ENCODE measurements at places on chromosomes 6 and 20.
A peak's percentile ranks its signal among the peaks of the same experiment; 100 is the strongest.

DNA sequence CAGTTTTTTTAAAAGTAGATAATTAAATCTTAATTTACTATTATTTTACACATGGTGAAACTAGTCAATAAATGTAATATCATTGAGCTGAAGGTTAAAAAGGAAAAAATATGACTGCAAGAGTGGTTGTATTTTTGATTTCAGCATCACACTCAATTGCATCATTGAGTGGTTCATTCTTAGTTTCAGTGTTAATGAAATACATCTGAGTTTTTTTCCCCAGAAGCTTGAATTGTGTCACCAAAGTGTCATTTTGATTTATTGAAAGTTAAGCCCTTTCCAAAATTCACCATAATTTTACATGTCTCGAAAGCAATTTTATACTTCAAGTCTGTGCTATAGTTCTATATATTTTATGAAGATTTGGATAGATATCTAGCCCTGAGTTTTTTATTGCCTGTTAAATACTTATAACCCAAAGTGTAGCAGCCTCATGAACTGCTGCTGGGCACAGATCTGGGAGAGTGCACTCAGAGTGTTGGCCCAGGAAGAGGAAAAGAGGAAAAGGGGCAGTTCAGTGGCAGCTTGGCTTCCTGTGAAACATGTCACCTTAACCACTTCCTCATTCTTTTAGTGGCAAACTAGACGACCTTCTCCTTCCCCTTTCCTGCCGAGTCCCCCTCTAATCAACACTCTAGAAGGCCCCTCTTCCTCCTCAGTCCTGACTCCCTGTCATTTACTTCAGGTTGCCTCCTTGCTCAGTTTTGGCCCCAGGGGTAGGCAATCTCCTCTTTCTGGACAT lies 140.7 kb downstream of the ESR1 start:
- DNase-seq: no peak

DNA sequence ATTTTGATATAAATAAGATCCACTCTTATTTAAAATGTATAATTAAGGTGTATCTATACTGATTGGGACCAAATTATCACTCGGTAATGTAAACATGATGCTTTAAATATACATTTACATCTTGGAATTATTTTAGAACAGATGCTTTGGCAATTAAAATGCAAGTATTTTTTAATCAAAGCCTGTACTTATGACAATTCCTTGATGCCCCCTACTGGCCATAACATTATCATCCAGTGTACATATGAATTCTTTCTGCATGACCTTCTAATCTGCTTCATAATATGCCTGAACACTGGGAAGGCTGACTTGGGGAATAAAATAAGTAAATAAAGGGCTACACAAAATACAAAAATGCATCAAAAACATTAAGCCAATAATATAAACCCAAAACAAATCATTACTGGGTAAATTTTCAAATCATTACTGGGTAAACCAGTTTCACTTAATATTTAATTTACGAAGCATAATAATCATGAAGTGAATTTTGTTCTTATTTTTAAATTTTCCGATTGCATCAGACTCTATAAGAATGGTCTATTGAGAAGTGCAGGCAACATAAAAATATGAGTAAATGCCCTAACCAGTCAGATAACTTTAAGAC lies 65.1 kb downstream of the CGA start:
- no peak for DNase-seq

DNA sequence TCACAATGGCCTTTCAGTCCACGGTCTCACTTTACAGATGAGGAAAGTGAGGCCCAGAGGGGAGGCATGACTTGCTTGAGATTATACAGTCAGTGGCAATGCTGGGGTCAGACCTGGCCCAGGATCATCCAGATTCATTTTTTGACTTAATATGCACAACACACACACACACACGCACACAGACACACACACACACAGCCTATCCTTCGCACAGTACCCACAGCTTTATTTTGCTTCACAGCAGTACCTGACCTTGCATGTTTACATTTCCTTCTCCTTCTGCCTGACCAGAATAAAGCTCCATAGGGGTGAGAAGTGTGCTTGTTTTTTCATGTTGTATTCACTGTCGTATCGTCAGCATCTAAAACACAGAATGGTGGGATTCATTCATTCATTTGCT lies 79.8 kb downstream of the VEGFA start:
- DNase-seq: no peak

DNA sequence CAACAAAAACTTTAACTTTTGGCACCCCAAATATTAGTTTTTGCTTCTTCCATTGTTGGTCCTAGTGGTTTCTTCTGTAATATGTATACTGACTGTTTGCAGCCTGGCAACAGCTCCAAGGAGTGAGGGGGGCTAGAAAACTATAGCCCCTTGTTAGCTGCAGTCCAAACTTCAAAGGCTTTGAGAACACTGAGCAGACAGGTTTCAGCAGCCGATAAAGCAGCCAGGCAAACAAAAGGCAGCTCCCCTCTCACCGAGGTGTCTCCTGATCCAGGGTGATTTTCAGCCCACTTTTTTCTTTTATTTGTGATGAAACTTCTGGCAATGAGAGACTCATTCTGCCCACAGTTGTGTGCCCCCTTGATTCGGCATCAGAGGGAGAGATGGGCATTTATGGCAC lies 80.7 kb downstream of the OLIG3 start:
- no peak for DNase-seq

- DNase-seq: no peak
Measured at GRCh38 chr6:154950979-154951344, 44.2 kb upstream of the TIAM2 start.

DNA sequence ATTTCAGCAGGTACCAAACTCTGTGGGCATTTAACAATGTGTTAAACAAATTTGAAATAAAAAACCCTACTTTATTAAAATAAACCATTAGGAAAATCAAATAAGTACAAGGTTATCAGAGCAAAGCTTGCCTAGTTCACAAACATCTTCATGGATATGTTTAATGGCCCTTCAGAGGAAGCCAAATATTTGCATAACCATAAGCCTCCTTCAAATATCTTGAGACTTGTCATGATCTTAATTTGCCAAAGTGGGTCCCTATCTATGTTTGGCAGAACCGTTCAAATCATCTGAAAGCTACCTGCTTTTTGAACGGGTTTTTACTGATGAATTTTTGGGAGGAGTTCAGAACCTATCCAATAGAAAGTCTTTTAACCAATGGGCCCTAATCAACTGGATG lies 176.3 kb downstream of the BACH2 start:
- peak; percentile 40 for DNase-seq

DNA sequence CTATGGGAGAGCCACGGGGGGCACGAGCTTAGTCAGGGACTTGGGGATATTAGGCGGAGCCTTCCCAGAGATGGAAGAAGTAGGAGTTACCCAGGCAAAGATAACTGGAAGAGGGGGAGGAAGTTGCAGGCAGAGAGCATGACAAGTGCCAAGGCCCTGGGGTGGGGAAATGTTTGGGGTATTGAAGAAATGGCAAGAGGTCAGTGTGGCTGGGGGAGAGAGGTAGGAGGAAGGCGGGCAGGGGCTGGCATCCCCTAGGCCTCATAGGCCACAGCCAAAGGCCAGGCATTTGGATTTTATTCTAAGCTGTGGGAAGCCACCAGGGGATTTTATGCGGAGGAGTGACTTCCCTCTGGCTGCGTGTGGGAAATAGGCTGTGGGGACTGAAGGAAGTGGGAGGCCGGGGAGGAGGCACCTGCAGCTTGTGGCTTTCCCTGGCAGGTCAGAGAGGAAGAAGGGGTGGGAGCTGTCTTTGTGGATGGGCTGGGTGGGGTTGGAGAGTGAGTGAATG lies 22.7 kb downstream of the SNAI1 start:
- no peak for DNase-seq

DNA sequence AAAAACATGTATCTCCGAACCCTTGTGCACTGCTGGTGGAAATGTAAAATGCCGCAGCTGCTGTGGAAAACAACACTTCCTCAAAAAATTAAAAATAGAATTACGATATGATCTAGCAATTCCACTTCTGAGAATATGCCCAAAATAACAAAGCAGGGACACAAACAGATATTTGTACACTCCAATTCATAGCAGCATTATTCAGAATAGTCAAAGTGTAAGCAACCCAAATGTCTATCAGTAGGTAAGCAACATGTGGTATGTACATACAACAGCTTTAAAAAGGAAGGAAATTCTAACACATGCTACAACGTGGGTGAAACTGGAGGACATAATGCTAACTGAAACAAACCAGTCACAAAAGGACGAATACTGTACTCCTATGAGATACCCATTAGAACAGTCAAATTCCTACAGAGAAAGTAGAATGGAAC lies 5.7 kb upstream of the RAB5IF start:
- no peak for DNase-seq

- no peak for DNase-seq
Measured at GRCh38 chr6:109718991-109719390, 27.9 kb downstream of the FIG4 start.

DNA sequence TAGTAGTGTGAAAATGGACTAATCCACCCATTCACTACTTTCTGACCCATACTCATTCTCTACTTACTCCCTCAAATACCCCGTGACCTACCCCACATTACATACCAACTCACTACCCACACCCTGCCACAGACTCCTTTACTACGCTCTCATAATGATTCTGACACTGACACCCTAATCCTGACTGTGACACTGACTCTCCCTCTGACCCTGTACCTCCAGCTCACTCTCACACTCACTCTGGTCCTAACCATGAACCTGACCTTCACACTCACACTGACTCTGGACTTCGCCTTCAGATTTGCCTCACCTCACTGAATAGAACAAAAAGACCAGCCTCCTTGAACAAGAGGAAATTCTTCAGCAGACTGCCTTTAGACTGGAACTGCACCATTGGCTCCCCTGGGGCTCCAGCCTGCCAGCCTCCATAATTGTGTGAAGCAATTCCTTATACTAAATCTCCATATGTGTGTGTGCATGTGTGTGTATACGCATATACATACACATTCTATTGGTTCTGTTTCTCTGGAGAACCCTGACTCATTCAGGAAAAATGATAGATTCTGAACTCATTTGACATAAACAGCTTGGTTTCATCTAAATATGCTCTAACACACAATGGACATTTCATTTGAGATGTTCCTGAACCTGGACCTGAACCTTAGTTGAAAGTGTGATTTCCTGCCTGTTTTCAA lies 10.5 kb upstream of the ZNF343 start:
- no peak for DNase-seq

DNA sequence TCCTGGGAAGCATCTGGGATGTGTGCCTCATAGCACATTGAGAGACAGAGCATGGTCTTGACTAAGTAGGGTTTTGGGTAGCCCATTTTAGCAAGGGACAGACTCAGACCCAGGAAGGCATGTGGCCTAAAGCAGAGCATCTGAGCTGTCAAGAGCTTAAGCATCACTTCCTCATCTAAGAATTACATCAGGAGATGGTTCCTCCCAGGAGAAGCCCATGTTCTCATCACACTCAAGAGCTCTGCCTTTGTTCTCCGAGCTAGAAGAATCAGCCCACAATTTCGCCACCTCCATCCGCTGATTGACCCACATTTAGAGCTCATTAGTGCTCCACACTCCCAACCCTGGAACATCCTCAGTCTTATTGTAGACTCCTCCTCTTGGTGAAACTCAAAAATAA lies 68.3 kb downstream of the NPEPL1 start:
- DNase-seq: no peak

- no peak for DNase-seq
Measured at GRCh38 chr6:132147530-132148011, 196.4 kb upstream of the CCN2 start.

DNA sequence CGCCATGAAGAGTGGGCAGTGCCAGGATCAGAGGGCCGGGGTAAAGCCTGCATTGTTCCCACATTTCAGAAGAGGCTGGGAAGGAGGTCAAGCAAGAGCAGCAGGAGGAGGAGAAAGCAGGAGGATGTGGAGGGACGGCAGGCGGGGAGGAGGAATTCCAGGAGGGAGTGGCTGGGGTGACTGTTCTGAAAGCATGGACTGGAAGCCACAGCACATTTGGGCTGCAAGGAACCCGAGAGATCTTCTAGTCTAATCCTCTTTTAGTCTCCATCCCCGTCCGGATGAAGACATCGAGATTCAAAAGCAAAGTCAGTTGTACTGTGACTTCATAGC lies 76.9 kb downstream of the FAM50B start:
- no peak for DNase-seq

GRCh38 chr6:128327890-128328289 lies 192.5 kb downstream of the PTPRK start:
- DNase-seq: no peak

DNA sequence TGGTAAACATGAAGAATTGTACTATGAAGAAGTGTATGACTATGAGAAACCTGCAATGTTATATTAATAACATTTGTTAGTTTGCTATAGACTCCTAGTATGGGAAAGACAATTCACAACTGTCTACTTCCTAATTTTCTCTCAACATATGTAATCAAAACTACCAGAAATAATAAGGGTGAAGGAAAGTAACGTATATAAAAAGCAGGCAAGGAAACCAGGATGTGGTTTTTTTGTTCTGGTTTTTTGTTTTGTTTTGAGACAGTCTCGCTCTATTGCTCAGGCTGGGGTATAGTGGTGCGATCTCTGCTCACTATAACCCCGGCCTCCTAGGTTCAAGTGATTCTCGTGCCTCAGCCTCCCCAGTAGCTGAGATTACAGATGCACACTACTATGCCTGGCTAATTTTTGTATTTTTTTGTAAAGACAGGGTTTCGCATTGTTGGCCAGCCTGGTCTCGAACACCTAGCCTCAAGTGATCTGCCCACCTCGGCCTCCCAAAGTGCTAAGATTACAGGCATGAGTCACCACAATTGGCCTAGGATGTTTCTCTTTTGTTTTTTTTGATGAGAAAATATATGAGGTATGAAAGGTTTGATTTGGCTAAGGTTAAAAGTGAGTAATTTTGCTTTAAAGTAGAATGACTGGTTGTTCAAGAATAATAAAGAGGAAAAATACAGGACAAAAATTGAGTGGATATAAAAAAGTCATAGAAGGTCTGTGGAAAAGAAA lies 83.1 kb downstream of the PTCHD4 start:
- DNase-seq: no peak

GRCh38 chr20:11054266-11054993 lies 380.6 kb upstream of the JAG1 start:
- no peak for DNase-seq

GRCh38 chr20:41905199-41905598 lies 287.0 kb upstream of the CHD6 start:
- DNase-seq: no peak

DNA sequence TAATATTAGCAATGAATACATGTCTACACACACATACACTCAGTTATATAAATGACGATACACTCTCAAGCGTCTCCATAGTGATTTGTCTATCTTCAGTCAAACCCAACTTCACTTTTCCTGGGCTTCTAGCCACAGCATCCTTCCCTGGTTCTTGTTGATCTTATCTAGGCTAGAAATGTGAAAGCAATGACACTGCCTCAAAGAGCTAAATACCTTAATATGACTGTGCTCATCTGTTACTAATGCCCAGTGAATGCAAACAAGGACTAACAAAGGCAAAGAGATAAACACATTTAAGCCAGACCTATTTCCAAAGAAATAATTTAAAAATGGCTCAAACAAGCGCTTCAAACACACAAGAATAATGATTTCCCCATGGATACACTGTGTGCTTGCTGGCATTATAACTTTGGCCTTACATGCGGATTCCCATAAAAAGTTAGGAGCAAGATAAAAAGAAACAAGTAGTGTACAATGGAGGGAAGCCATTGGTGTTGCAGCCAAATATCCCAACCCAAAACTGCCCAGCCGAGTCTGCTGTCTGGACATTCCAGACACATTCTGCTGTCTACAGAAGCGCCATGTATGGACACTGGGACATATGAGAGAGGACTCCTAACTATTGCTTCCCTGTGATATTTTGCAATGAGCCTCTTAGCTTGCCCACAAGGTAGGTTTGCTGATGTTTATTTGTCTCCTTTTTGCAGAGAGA lies 19.5 kb upstream of the DAAM2 start:
- DNase-seq: no peak

All from DMS79 (cell line).